ENCODE measurements at places on chromosomes 5 and 9.

DNA sequence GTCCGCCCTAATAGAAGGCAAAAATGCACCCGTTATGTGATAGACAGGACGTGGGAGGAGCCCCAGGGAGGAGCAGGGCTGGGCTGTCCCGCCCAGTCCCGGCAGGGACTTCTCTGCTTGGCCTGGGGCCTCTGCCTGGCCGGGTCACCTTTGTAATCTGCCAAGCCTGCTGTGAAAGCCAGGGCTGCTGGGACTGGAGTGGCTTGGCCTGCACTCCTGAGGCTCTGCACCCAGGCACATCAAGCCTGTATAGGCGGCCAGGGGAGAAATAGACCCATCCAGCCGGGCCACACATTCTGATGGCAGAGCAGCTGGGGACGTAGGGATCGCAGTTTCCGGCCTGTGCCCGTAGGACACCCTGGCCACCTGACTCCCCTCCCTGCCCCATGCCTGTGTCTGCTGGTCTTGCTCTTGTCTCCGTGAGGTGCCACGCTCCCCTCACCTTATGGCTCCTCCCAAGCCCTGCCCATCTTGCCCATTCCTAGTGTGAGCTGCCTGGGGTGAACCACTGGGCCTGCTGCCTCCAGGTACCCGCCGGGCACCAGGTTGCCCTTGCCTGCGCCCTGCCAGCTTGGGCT is 28.1 kb downstream of the DYNC2I2 start:
- DNase-seq = no peak

DNA sequence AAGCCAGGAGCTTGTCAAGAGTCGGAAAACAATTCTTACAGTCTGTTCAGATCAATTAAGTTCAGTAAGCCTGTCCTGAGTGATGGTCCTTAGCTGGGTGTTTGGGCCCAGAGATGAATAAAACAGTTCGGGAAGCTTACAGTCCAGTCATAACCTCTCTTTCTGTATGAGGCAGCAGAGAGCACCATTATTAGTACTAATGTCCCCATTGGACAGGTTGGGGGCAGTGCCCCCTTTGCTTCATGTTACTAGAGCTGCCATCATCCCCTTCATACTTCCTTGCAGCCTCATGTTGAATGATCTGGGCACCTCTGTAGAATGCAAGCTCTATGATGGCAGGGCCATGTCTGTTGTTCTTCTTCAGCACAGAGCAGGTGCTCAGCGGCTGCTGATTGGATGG is 9.8 kb downstream of the DOCK2 start:
- no peak for DNase-seq

GRCh38 chr5:34667705-34668104 is 11.6 kb downstream of the RAI14 start:
- DNase-seq = no peak

DNA sequence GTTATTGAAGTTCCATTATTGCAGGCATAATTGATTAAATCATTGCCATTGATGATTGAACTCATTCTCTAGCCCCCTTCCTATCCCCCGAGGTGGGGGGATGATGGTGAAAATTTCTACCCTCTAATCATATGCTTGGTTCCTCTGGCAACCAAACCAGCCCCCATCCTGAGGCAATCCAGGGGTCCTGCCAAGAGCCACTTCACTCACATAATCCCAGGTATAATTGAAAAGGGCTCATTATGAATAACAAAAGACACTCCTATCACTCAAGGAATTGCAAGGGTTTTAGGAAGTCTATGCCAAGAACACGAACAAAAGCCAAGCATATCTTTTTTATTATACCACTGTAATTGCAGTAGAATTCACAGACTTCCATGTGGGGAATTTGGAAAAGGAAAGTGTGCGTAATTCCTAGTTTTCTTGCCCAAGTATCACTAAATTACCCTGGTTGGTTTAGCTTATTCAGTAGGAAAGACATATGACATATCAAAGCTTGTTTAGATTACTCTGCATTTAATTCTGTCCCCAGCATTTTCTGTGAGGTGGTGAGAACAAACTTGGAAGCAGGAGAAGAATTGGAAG is 130.7 kb upstream of the TAF11L2 start:
- no peak for DNase-seq

DNA sequence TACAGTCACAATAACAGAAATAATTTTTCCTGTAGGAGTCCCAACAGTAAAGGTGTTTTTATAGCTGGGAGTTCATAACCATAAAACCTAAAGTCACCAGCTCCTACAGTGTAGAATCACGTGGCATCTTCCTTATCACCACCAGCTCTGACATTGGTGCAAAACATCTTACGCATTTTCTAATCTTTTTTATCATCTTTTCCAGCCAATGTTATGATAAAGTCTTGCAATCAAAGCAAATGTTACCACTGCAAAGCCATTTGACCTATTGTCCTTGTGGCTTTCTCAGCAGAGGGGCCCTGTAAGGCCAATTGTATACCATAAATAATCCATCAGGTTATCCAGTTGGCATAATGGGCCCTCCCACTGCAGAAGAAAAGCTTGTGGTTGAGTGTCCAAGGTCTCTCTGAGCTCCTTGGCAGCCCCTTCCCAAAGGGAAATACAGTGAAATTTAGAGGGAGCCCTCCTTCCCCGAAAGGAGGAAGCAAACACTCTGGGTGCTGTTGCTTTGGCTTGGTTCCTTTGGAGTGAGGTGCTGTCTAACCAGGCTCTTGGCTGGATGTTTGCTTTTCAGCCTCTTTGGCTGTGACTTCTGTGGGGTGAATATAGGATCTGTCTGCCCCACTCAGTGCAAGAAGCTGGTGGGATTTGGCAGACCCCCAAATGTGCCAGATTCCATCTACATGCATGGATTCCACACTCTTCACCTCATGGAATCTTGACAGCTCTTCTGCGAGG is 29.3 kb upstream of the CPEB4 start:
- no peak for DNase-seq

DNA sequence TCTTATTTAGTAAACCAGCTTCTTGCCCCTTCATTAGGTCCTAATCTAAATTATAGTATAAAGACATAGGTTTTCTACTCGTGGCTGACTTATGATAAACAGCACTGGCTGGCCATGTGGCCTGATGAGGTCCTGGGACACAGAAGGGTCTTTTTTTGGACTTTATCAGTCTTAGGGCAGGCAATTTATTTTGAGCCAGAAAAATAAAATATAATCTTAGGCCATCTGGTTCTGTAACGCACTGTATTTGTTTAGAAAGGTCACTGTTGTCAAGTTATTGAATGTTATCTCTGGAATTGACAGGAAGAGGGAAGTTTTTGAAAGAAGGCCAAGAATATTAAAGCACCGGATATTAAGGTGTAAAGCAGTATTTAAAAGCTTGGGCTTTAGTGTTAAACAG is 53.9 kb downstream of the RFX3 start:
- no peak for DNase-seq

- no peak for DNase-seq
Measured at GRCh38 chr5:170732685-170733084, 50.8 kb upstream of the GABRP start.

DNA sequence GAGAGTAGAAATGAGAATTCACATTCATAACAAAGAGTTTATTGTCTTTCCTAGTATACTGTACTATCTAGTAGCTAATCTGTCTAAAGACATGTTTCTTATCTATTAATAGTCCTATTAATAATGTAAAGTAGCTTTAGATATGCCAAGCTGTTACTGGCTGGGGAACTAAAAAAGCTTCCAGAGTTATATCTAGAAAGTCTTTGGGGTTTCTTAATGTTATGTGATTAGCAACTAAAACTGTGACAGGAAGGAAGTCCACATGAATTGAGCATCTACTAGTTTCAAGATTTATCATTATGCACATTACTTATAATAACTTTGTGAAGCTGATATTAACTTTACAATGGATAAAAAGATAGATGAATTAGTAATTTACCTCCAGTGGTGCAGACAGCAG is 122.7 kb upstream of the CDKN2B start:
- DNase-seq = no peak

DNA sequence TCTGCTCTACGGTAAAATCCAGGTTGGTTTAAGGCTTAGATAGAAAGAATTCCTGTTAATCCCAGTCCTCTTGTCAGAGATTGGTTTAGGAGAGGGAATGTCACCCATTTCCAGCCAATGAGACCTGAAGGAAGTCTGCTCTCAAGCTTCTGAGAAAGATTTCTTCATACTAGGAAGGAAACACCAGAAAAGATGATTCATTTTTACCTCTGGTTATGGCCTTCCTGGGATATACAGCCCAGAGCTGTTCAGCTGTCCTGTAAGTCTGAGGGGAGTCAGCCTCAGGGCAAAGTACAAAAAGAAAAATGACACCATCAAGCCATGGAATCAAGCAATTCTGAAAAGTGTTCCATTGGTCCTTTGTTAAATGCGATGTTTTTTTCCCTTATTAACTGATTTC is 18.6 kb upstream of the CFAP95 start:
- no peak for DNase-seq

- no peak for DNase-seq
Measured at GRCh38 chr5:98961665-98962344, 33.0 kb upstream of the CHD1 start.

- DNase-seq = no peak
Measured at GRCh38 chr9:132155568-132155895, 6.3 kb upstream of the NTNG2 start.

- DNase-seq = no peak
Measured at GRCh38 chr5:154524859-154525258, 46.8 kb upstream of the HAND1 start.

DNA sequence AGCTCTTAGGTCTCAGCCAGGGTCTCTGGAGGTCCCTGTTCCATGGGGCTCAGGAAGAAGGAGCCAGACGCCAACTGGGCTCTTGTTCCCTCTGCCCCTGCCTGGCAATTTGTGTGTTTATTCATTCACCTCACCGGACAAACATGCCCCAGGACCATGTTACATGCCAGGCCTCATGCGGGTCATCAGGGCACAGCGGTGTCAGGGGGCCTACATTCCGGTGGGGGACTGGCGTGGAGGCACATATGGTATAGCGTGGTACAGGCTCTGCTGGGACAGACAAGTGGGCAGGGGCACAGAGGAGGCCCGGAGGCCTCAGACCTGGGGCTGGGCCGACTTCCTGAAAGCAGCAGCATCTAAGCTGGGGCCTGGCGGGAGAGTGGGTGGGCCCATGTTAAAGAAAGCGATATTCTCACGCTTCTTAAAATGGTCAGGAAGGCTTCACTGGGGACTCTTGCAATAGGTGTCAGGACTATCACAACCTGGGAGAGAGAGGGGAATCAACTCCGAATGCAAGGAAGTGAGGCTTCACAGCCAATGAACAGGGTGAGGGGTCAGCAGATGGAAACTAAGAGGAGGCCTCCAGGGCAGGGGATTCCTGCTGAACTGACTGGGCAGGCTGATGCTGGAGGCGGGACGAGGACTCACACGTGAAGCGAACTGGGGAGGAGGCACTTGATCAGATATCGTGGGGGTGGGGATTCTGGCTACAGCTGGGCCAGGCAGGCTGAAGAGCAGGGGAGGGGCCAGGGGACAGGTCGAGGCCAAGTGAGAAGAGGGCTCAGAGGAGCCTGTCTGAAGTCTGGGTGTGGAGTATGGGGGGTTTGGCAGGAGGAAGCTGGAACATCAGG is 41.9 kb downstream of the NCS1 start:
- DNase-seq = no peak

GRCh38 chr5:90233476-90233875 is 176.1 kb downstream of the CETN3 start:
- DNase-seq = no peak

GRCh38 chr5:108858959-108859358 is 111.3 kb downstream of the FER start:
- DNase-seq = no peak

GRCh38 chr9:108244686-108245085 is 611.1 kb downstream of the ACTL7B start:
- DNase-seq = no peak

GRCh38 chr5:78607864-78608263 is 40.7 kb downstream of the LHFPL2 start:
- DNase-seq = no peak
